D341Med (cell line): ENCODE measurements at places on chromosomes 13 and 19.

- DNase-seq: no peak
Measured at GRCh38 chr13:98458431-98458830, 118.5 kb downstream of the STK24 start.

DNA sequence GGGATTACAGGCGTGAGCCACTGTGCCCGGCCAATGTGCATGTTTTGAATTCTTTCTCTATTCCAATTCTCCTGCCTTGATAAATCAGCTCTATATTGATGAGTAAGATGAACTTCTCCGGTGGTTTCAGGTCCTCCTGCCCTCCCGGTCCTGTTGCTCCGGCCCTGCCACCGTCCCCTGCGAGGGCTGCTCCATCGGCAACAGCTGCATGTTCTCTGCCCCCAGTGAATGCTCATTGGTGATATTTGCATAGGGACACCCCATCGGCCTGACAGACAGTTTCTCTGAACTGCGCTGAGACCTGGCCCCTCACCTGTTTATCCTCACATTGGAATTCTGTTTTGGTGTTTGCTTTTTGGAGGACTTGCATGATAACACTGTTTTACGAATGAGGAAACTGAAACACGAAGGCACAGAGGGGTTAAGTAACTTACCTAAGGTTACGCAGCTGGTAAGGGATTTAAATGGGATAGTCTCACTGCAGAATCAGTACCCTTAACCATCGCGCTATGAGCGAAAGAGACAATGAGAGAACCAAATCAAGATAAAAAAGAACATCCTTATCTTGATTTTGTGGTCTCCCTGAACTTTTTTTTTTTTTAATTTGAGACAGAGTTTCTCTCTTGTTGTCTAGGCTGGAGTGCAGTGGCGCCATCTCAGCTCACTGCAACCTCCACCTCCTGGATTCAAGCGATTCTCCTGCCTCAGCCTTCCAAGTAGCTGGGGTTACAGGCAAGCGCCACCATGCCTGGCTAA, 32.2 kb downstream of the ZNF557 start:
- no peak for DNase-seq

DNA sequence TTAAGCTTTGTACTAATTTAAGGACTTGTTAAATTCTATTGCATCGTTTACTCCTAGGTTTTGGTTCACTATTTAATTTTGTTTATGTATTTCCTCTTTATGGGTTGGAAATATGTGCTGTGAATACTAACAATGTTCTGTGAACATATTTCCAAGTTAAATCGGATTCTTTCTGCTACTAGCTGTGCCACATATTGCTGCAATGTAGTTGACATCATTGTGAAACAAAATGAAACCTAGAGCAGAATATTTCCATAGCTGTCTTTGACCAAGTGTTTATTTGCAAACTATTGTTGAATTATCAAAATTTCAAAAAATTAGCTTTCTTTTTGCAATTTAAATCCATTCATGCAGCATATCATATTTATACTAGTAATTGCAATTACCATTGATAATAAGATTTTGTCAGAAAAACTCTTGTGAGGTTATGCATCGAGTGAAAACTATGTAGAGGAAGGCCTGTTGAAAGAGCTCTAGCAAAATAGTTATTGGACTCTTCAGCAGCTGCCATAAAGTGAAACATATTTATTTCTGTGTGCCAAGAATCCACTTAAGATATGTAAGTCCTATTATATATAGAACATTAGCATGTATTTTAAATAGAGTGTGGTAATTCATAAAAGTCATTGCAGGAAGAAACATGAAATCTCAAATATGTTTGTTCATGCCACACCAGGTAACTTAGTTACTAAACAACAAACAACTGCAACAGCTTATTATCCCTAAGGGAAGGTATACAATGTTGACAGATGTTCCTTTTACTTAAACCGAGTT, 575.1 kb downstream of the SLITRK6 start:
- no peak for DNase-seq

DNA sequence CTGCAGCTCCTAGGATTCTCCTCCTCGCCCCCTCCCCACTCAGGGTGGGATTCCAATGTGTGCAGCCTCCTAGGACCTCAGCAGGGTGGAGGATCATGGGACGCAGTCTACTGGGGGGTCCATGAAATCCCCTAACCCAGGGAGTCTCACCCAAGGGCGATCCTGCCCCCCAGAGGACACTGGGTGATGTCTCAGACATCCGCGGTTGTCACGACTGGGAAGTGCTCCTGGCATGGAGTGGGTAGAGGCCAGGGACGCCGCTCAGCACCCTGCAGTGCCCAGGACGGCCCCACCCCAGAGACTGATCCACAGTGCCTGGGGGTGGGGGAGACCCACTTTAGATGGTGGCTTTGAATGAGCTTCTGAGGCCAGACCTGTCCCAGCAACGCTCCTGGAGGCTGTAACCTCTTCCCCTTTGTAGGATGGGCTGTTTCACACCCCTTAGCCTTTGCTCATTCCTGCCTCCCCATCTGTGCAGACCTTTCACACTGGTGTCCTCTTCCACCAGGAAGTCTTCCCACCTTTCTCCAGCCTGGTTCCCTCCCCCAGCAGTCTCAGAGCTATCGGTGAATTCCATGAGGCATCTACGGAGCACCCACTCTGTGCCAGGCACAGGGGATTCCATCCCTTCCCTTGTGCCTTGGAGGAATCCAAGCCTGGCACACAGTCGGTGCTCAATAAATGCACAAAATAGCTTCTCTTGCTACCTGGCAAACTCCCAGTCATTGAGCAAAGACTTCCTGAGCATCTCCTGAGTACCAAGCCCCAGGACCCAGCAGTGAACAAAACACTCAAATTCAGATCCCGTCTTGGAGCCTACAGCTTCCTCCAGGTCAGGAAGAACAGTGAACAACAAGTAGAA, 10.5 kb downstream of the SMIM24 start:
- no peak for DNase-seq

DNA sequence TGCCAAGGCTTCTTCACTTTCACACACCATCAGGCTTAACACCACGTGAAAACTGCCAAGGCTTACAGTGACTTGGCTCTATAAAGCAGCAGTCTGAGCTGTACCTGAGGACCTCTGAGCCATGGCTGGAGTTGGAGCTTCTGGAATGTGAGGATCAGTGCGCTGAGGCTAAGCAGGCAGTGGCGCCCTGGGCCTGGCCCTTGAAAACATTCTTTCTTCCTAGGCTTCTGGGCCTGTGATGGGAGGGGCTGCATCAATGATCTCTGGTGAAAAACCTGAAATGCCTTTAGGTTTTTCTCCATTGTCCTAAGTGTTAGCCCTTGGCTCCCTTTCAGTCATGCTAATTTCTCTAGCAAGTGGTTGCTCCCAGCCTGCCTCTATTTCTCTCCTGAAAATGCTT, 192.5 kb upstream of the PCDH20 start:
- DNase-seq: no peak

DNA sequence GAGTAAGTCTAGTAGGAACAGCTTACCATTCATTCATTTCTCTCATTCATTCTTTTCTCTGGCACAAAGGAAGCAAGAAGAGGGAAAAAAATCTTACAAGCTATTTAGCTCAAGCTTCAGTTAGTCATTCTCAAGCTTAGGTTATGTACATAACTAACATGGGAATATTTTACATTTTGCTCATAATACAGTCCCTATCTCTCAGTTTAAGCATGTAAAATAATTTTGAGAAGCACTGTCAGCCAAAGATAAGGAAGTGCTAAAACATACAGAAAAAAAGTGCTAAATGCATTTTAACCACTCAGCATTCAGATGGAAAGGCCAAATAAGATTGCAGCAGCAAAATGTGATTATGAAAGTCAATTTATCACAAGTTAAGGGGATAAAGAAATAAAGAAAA, 7.9 kb downstream of the RBM26 start:
- DNase-seq: no peak

- no peak for DNase-seq
Measured at GRCh38 chr13:106101201-106101600, 434.3 kb downstream of the EFNB2 start.
